ENCODE measurements at places on chromosomes 13 and 19. TPM values are rescaled to one million over a fixed set of nuclear protein-coding genes. Genes with fewer than 3 reads are reported as not detected.

The TEKTIP1 gene
- total RNA-seq: 2.4 TPM

The ZNF550 gene
- 8.8 TPM for total RNA-seq

The REEP6 gene
- 1.2 TPM for total RNA-seq

GRCh38 chr19:53898636-53899341 is 10.3 kb upstream of the CACNG7 start:
- no peak overlapping the region for H3K27ac ChIP-seq
- H3K4me3 ChIP-seq: no peak overlapping the region
- no peak for DNase-seq
- H3K36me3 ChIP-seq: no peaks in the 10 kb centered on the region

- no peak overlapping the region for H3K4me3 ChIP-seq
- no peak for DNase-seq
- no peaks in the 10 kb centered on the region for H3K4me1 ChIP-seq
Observed at GRCh38 chr13:34345258-34345965, 527.5 kb downstream of the RFC3 start.

GRCh38 chr13:108929532-108930206 is 300.3 kb downstream of the MYO16 start:
- H3K27ac ChIP-seq: no peak overlapping the region
- no peaks in the 10 kb centered on the region for H3K27me3 ChIP-seq
- no peaks in the 10 kb centered on the region for H3K4me1 ChIP-seq
- no peak for DNase-seq
- H3K36me3 ChIP-seq: no peaks in the 10 kb centered on the region
- H3K4me3 ChIP-seq: no peak overlapping the region

- no peaks in the 10 kb centered on the region for H3K27me3 ChIP-seq
- H3K4me1 ChIP-seq: no peaks in the 10 kb centered on the region
- H3K36me3 ChIP-seq: no peaks in the 10 kb centered on the region
- no peak overlapping the region for H3K27ac ChIP-seq
- no peak for DNase-seq
- H3K4me3 ChIP-seq: no peak overlapping the region
Observed at GRCh38 chr13:72284791-72285190, 417.8 kb upstream of the DACH1 start.

All from tibial nerve (tissue), 4 donors.